ENCODE measurements at places on chromosomes 1 and 21.
A peak's percentile ranks its signal among the peaks of the same experiment; 100 is the strongest.

DNA sequence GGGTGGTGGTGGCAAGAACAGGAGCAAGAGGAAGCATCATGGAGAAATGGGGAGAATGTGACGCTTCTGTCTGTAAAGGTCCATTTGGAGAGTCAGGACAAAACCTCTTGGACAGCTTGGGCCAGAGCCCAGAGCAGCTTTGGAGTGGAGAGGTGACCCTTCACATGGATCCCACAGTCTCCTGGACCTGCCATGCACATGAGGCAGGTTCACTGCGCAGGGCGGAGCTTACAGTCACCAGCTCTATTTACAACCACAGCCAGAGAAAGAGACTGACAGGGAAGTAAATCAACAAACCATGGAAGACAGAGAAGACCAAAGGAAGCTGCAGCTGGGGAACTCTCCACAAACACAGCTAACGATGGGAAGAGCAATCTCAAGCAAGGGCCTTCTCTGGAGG lies 828 bp upstream of the RGS8 start:
- no peak for DNase-seq

DNA sequence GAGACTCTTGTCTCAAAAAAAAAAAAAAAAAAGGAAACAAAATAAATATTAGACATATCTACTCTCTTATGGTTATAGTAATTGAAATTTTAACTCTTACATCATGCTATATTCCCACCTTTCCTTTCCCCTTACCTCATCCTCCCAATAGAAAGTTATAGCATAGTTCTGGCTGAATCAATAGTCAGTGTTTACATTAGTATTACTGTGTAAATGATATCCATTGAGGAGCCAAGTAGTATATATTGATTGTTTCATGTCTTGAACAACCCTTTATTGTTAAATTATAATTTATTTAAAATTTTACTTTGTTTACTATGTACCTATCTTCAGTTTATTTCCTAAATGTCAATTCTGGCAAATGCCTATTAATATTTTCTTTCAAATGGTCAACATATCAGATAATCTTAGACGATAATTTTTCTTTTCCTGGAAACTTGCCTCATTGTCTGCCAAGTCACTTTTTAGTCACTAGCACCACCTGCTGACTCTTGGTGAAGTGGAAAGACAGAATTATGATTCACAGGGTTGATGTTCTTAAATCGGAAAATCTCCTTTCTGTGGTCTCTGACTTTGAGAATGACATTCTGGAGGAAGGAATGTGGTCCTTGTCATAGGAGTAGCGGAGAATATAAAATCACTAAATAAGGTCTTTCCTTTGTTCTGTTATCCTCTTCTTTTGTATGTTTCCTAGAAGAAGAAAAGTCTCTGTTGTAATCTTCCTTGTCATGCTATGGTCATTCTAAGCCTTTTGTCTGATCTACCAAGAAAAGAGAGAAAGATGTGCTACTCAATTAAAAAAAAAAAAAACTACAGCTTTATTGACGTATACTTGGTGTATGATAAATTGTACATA lies 8.6 kb downstream of the HJV start:
- peak; percentile 72 for DNase-seq

GRCh38 chr1:159943278-159943640 lies 2.2 kb downstream of the IGSF9 start:
- DNase-seq = no peak

GRCh38 chr1:89363638-89364536 lies at the start of gene GBP6:
GBP6 (plus strand) TSS chr1:89364059; CDS start chr1:89368552, 4,493 bp downstream.
- no peak for DNase-seq

DNA sequence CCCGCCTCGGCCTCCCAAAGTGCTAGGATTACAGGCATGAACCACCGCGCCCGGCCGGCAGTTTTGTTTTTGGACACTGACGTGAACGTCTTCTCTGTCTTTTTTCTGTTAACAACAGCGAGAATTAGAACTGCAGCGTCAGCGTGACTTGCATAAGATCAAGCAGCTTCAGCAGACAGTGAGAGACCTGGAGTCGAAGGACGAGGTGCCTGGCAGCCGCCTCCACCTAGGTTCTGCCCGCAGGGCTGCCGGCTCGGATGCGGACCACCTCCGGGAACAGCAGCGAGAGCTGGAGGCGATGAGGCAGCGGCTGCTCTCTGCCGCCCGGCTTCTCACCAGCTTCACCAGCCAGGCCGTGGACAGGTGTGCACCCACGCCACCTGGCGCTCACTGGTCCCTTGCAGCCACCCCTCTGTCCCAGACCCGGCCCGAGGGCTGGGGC lies 22.9 kb upstream of the DIP2A start:
- DNase-seq = no peak

- no peak for DNase-seq
These were observed 157.2 kb upstream of the TMEM51 start for GRCh38 chr1:14996133-14997050.

- DNase-seq = no peak
These were observed 38.3 kb downstream of the ECE1 start for GRCh38 chr1:21251773-21252471.

GRCh38 chr1:208268541-208269337 lies 24.6 kb upstream of the PLXNA2 start:
- DNase-seq = no peak

GRCh38 chr1:159663552-159663951 lies 50.8 kb downstream of the CRP start:
- DNase-seq = no peak

DNA sequence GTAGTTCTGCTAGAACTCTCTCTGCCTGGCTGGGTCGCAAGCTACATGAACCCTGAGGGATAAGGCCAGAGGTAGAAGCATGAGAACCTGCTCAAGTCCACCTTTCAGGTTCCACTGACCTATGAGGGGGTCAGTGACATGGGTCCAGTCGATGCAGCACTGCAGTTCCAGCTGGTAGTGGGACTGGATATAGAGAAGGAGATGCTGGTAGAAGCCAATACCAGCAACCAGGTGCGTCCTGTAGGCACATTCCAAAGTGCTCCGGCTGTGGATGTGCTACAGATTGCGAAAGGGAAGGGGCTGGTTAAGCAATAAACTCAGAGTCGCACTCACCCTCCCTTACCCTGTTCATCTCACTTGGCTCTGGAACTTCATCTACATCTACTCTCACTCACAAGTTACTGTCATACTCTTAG lies 5.7 kb downstream of the SMG5 start:
- no peak for DNase-seq

DNA sequence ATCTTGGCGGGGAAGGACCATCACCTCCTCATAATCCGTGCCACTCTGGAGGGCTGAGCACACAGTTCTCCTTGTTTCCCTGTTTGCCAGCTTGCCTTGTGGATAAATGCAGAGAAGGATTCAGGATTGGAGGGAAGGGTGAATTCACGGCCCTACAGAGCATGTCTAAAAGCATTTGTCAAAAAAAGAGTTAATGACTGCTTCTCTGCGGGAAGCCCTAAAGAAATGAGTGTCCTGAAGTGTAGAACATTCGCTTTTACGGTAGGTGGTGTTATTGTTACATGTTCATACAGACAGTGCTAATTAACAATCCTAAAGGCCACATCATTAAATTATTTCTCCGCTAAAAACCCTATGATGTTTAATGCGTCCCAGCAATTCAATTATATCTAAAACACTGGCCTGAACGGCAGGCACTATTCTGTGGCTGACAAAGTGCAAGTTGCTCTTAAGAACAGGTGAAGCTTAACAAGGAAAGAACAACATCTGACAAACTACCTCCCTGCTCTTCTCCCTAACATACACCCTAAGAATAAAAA lies 112.3 kb upstream of the NFIA start:
- no peak for DNase-seq

GRCh38 chr1:235295902-235296350 lies 32.1 kb downstream of the ARID4B start:
- DNase-seq = no peak

- peak; percentile 42 for DNase-seq
These were observed 37.2 kb upstream of the SLC6A9 start for GRCh38 chr1:44068442-44068921.

GRCh38 chr1:3244025-3244926 lies 175.3 kb downstream of the PRDM16 start:
- no peak for DNase-seq

- no peak for DNase-seq
These were observed 155.8 kb upstream of the BRINP3 start for GRCh38 chr1:190633488-190633887.

DNA sequence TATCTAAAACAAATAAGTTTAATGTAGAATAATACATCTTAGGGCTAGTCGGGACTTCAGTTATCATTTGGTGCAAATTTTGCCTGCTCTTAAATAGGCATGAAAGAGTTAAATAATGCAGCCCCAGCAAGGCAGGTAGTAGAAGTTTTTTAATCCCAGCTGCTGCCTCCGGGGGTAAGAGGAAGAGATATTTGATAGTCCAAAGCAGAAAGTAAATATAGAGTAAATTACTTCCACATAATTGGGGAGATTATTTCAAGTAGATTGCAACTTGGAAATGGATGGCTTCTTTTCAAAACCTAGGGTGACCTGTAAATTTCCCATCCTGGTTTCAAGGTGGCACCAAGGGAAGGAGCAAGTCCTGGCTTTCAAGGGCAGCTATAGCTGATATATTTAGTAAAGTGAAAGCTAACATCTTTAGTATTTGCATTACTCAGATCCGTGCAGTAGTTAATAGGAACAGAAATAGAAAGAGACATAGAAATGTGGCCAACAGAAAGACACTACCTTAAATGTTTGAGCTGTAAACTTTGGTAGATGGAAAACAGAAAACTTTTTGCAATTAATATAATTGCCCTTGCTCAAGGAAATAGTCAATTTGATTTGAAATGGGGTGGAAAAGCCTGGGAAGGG lies 109.1 kb downstream of the LMO4 start:
- no peak for DNase-seq

- DNase-seq = no peak
These were observed 734.5 kb downstream of the PTPRU start for GRCh38 chr1:29970747-29971325.

DNA sequence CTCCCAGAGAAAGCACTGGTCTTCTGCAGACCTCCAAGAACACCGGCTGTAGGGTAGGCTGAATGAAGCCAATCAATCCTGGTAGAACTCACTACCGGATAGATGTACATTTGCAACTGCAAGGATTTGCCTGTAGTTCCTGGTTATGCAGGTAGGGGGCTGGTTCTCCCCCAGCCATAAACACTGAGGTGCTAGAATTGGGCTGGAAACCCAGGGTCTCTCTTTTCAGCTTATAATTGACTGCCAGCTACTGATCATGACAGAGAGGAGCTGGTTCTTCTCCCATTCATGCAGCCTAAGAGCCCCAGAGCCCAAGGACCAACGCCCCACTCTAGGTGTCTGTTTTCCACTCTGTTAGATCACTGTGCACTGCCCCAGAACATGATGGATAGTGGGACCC lies 21.5 kb upstream of the MTARC2 start:
- DNase-seq = no peak

- DNase-seq = no peak
These were observed 138.8 kb upstream of the NBPF11 start for GRCh38 chr1:148290881-148291280.

DNA sequence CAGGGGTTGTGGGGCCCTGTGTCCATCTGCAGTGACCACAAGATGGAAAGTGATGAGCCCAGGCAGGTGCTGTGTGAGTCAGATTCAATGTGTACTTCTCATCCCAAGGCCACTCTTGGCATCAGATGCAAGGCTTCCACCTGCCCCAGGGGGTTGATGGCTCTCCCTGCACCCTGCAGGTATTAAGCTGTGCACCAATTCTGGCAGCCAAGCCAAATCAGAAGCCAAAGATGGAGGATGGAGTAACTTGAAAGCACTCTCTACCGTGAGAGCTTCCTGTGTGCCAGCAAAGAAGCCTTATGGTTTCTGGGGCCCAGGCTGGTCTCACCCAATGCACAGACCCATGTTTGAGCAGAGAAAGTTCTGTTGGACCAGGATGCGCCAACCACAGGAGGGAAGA lies 44.3 kb upstream of the TENT5C start:
- DNase-seq = no peak

GRCh38 chr1:169041366-169041765 lies 65.1 kb upstream of the ATP1B1 start:
- no peak for DNase-seq

DNA sequence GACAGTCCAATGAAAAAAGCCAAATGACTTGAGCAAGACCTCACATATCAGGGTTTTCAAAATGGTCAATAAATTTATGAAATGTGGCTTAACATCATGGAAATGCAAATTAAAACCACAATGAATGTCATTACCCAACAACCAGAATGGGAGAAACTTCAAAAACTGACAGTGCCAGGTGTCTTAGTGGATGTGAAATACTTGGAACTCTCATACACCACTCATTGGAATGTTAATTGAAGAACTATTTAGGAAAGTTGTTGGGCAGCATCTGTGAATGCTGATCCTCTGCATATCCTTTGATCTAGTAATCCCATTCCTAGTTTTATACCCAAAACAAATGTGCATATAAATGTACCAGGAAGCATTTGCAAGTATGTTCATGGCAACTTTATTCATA lies 19.2 kb upstream of the BACH1 start:
- DNase-seq = no peak

DNA sequence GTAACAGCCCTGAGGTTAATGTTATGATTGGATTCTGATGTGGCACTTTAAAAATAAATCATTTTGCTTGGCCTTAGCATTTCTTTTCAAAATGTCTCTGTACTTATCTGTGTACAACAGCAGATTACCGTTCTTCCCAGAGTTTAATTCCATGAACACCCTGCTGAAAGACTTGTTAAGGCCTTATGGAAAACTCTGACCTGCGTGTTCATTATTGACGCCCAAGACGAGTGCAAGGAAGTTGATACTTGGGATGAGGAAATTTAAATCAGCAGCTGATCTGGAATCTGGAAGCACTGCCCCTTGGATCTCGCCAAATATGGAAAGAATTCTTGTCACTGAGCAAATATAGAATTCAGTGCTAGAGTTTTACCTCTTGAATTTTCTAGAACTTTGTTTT lies 6.7 kb downstream of the ERG start:
- DNase-seq = no peak

GRCh38 chr1:22053861-22054770 lies 1.6 kb downstream of the CDC42 start:
- DNase-seq = no peak

GRCh38 chr1:181479137-181479745 lies 4.1 kb upstream of the CACNA1E start:
- DNase-seq = peak; percentile 76

- DNase-seq = no peak
These were observed 62.5 kb upstream of the ARHGAP29 start for GRCh38 chr1:94299627-94300553.

GRCh38 chr1:39960431-39960958 lies 5.5 kb downstream of the MFSD2A start:
- peak; percentile 58 for DNase-seq

GRCh38 chr1:223344491-223344890 lies 19.5 kb downstream of the SUSD4 start:
- no peak for DNase-seq

DNA sequence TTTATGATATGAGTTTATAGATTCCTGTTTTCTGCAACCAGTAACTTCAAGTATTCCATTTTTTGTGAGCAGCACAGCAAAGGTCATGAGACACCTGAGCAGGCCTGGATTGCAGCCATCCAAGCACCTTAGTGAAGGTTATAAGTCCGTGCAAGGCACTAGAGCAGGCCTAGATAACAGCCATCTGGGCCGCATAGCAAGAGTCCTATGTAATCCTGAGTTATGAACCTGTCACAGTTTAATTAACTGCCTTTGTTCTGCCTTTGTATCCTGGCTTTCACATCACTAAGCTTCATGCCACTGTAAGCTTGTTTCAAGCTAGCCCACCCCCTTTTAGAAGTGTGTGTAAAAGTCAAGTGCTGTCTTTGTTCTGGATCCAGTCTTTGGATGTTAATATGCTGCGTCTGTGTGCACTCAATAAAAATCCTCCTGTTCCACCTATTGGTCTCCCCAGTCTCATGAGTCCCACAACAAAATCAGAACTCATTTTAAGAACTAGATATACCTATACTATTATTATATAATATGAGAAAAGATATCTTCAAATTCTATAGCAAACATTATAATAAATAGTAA lies 556.2 kb upstream of the CHRM3 start:
- no peak for DNase-seq
